Astrocyte of the spinal cord (primary cell): ENCODE measurements at places on chromosomes 5 and 9.

DNA sequence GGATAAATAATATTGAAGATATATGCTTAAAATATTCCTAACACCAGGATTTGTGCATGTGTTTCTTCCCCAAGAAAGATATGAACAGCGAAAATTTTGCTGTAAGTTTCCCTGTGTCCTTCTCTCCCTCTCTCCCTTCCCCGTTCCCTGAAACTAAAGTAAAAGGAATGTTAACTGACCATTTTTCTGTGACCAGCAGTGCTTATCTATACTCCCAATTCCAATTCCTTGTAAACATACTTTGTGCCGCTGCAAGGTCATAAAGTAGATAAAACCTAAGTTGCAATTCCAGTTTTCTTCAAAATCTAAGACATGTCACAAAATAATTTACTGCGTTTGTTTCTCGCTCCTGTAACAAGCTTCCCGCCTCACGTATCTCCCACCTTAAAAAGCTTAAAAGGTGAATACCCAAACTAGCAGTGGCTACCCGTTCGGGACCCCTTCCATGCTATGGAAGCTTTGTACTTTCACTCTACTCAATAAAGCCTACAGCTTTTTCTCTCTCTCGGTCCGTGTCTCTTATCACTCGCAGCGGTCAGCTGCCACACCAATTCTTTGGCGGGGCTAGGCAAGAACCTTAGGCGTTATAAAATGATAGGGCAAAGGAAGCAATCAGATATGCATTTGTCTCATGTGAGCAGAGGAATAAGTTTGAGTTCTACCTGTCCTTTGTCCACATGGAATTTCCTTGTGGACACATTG lies 1798.0 kb downstream of the EFNA5 start:
- no peak for DNase-seq

DNA sequence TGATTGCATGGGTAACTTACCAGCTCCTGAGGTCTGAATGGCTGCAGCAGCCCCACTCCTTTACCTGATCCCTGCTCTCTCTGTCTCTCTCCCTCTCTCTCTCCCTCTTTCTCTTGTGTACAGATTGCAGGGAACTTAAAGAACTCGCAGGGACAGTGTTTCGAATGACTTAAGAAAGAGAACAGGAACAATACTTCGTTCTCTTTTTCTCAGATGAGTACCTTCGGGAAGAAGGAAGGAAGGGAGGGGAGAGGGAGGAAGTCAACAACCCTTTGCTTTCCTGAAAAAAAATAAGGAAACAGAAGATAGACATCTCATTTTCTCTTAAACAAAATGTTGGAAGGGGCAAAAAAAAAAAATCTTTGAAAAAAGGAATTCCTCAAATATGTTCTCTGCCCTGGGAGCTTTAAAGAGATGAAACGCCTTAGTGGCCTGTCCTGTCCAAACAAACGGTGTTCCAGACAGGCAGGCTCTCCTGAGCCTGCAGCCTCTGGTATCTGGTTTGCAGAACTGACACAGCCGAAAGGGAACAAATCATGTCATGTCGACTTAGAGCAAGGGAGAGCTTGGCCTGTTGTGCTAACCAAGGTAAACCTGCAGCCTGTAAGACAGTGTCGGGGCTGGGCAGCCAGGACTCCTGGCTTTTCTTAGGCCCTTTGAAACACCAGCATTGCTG lies at the start of gene ZNF366:
TSS of gene ZNF366 (minus strand) at position 180 of the 676 bp plus-strand sequence. CDS start 45,914 bp downstream, outside the sequence.
- no peak for DNase-seq

DNA sequence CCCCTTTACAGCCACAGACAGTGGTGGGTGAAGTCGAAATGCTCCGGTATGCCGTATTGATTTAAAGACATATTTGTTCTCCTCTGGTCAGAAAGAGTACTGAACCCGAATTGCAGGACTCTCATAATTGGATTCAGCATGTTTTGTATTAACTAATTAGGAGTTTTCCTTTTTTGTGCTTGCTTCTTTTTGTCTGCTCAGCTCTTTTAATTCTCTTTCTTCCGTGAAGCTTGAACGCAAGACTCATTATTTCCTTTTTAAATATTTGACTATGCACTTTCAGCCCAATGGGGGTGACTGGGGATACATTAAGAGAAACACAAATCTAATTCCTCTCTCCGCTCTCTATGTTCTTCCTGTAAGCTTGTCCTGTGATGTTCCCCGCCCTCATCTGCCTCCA lies 246.6 kb upstream of the IRX2 start:
- DNase-seq = no peak

DNA sequence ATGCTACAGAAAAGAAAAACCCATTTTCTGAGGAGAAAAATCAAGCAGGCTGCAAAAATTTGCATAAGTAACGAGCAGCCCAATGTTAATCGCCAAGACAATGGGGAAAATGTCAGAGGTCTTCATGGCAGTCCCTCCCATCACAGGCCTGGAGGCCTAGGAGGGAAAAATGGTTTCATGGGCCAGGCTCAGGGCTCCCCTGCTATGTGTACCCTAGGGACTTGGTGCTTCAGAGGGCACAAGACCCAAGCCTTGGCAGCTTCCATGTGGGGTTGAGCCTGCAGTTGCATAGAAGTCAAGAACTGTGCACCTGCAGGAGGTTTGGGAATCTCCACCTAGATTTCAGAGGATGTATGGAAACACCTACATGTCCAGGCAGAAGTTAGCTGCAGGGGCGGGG lies 10.4 kb downstream of the CAAP1 start:
- no peak for DNase-seq

DNA sequence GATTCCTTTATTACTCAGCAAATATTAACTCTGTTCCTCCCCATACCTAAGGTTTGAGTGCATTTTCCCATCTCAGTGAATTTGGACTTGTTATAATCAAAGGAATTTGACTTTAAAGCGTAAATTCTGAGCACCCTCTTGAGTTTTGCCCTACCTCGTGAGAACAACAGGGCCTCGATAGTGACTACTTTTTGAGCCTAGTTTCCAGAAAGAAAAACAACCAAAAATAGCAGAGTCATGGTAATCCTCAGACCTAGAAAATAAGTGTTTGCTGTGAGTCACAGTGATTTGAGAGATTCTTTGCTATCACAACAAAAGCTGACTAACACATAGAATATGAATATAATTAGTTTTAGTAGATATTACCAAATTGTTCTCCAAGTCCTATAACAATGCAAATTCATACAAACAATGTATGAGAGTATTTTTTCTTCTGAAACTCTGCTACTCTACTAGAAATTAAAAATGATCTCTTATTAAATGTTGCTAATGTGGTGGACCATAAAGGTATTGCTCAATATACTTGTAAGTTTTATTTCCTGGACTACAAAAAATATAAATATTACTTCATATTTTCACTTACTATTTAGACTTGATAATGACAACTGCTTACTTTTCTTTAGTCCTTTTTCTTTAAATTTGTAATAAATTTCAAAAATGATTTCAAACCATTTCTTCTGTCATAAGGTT lies 759.7 kb downstream of the BRINP1 start:
- DNase-seq = peak; percentile 44

DNA sequence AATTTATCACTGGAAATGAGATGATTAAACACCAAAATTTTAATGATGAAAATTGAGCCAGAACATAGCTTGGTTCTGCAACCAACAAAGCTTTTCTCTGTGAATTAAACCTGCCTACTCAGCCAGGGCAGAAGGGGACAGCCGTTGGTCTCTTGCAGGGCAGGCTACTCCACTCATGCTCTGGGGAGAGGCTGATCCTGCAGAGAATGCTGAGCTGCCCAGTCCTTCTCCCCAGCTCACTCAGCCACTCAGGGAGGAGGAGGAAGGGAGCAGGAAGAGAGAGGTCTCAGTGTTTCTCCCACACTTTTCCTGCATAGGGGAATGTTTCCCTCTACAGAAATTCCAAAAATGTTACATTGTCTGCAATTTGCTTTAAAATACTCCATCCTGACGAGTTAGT lies 40.4 kb upstream of the HMHB1 start:
- DNase-seq = no peak

GRCh38 chr9:13410566-13411031 lies 131.1 kb upstream of the MPDZ start:
- peak; percentile 74 for DNase-seq

DNA sequence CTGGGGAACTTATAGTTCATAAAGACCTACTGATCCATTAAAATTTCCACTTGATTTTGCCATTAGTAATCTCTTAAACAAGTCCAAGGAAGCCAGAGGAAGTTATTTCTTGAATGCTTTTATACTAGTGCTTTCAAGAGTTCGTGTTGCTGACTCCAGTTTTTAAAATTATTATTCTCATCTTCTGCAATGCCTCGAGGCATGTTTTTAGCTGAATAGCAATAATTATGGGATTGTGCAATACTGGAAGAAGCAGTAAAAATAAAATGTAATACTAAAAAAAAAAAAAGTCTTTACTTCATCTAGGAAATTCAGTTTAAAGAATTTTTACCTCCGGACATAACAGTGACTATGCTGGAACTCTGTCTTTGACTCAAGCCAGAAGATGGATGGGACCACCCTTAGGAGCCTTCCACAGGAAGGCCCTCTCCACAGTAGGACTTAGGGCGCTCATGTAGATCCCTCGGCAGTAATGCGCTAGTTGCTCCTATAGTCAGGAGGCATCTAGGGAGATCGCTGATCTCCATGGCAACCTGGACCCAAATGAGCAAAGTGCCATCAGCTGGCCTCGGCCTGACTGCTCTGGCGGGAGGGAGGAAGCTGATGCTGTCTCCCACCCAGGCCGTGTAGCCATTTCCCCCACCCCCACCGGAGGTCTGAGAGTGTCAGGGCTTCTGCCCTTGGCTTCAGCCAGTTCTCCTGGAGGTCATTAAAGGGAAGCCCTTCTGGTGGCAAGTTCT lies 56.7 kb downstream of the DAPK1 start:
- no peak for DNase-seq

GRCh38 chr9:130768265-130768664 lies 66.8 kb upstream of the ABL1 start:
- no peak for DNase-seq

DNA sequence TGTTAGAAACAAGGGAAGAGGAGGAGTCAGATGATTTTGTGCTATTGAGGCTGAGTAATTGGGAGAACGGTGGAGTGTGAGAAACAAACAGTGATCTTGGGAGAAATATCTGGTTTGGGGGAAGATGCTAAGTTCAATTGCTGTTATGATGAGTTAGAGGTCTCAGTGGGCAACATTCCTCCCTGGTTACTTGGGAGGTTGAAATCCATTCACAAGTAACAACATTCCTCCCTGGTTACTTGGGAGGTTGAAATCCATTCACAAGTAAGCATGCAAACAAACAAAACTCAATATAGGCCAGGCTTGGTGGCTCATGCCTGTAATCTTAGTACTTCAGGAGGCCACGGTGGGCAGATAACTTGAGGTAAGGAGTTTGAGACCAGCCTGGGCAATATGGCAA lies 38.7 kb downstream of the AGXT2 start:
- no peak for DNase-seq

DNA sequence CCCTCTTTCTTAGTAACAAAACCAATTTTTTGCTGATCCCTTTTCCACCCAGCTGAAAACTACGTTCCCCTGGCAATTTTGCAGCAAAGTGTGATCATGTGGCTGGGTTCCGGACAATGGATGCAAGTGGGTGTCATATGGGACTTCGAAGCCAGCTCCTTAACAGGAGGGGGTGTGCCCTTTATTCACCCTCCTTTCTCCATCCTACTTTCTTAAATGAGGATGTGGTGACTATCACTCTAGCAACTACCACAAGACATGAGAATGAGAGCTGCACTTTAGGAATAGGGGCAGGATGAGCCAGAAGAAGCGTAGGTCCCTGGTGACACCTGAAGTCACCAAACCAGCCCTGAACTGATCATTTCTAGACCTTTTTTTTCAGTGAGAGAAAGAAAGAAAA lies 58.9 kb downstream of the IRF1 start:
- DNase-seq = no peak

DNA sequence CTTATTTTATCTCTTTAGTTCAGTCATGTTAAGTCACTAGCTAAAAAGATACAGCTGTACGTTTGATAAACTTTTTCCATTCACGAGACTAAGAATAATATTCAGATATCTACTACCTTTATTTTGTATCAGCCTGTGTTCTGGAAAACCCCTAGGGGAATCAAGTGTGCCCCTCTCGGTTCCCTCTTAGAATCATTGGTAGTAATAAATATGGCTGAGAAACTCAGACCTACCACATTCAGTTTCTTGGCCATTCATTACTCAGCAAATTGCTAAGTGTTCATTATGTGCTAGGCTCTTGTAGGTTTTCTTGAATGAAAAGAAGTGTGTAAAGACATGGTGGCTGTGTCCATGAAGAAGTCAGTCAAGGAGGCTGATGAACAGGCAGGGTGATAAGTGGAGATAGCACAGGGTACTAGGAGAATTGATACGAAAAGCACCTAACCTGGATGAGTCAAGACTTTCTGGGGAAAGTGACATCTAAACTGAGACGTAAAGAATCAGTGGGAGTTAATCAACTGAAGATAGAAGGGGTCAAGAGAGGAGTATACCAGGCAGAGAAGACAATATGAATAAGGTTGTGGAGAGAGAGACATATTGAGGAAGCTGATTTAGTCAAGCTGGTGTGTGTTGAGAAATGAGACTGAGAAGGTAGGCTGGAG lies 86.2 kb downstream of the CSNK1G3 start:
- no peak for DNase-seq

- no peak for DNase-seq
Measured at GRCh38 chr5:639253-639530, 27.1 kb downstream of the CEP72 start.

DNA sequence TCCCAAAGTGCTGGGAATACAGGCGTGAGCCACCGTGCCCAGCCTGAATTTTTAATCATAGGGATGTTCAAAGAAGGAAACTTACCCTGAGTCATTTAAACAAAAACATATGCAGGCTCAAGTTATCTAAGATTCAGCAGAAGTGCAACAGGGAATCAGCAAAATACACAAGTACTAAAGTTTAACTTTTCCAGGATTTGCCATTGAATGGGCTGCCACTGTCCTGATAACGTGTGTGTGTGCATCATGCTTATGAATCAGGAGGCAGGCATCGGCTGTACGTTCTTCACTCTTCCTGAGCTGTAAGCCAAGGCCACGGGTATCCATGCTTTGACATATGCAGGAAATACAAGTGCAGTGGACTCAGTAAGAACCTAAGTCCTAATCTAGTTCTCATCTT lies 48.8 kb upstream of the FST start:
- DNase-seq = no peak

GRCh38 chr5:158451203-158451992 lies 592.5 kb upstream of the CLINT1 start:
- peak; percentile 83 for DNase-seq

- peak; percentile 5 for DNase-seq
Measured at GRCh38 chr5:101306391-101307137, 403.5 kb upstream of the ST8SIA4 start.

DNA sequence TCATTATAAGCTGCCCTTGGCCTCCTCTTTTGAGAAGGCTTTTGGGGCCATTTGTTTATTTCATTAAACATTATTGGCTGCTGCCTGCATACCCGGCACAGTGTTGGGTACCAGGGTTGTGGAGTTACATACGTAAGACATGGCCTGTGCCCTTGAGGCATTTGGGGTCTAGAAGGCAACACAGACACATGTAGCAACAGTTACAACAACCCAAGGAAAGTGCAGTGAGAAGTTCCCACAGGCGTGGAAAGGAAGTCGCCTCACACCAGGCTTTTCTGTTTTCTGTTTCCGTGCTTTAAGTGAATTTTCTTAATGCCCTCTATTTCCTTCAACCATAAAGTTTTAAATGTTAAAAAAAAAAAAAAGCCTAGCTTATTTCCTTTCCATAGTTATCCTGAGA lies 47.4 kb downstream of the GALNT10 start:
- no peak for DNase-seq
